A549 treated with RU486 at 1 μM for 4 hours (cell line): ENCODE measurements at places on chromosomes 4 and X. TPM values are rescaled to one million over a fixed set of nuclear protein-coding genes. Genes with fewer than 3 reads are reported as not detected.

NDNF gene
- total RNA-seq: not detected in 5 replicates

GABRG1 gene
- total RNA-seq: not detected in 5 replicates

RTL5 gene
- total RNA-seq: 1.9 to 2.9 TPM (median 2.4 TPM) in 5 replicates

FDCSP gene
- not detected in 5 replicates for total RNA-seq

TMSB15A gene
- total RNA-seq: 0.47 to 1.1 TPM (median 0.97 TPM) in 4 of 5 replicates, not detected in the other

VMA21 gene
- 18.8 to 26.2 TPM (median 22.4 TPM) in 5 replicates for total RNA-seq

FRG2 gene
- 0.05 to 0.09 TPM in 2 of 5 replicates, not detected in the others for total RNA-seq

SMIM31 gene
- 0.05 to 0.07 TPM in 2 of 5 replicates, not detected in the others for total RNA-seq

LINC00632 gene
- total RNA-seq: 1.0 to 3.0 TPM (median 2.3 TPM) in 5 replicates

HERC5 gene
- total RNA-seq: 3.5 to 5.2 TPM (median 4.4 TPM) in 5 replicates

CSAG2 gene
- not detected in 5 replicates for total RNA-seq

ELOVL6 gene
- 20.0 to 27.6 TPM (median 21.1 TPM) in 5 replicates for total RNA-seq

PCDH18 gene
- not detected in 5 replicates for total RNA-seq

NXF2 gene
- not detected in 5 replicates for total RNA-seq

PNMA6A gene
- 3.2 to 5.5 TPM (median 5.1 TPM) in 5 replicates for total RNA-seq

NAP1L3 gene
- 0.30 to 0.67 TPM (median 0.43 TPM) in 5 replicates for total RNA-seq

PPEF2 gene
- total RNA-seq: 0.46 TPM in 1 of 5 replicates, not detected in the others

USP26 gene
- not detected in 5 replicates for total RNA-seq

SYNPO2 gene
- total RNA-seq: 0.96 to 1.5 TPM (median 1.2 TPM) in 5 replicates

MUC7 gene
- total RNA-seq: not detected in 5 replicates

FRMD7 gene
- total RNA-seq: not detected in 5 replicates

TEX11 gene
- total RNA-seq: not detected in 5 replicates

MAGEA12 gene
- total RNA-seq: 0.08 to 0.20 TPM (median 0.13 TPM) in 4 of 5 replicates, not detected in the other

ERCC6L gene
- 9.3 to 15.3 TPM (median 13.5 TPM) in 5 replicates for total RNA-seq

GRIA3 gene
- not detected in 5 replicates for total RNA-seq

AMTN gene
- 0.13 TPM in 1 of 5 replicates, not detected in the others for total RNA-seq

ASB12 gene
- total RNA-seq: not detected in 5 replicates

RTL9 gene
- total RNA-seq: 0.03 to 0.08 TPM (median 0.06 TPM) in 5 replicates

INTS6L gene
- 0.07 to 0.15 TPM (median 0.11 TPM) in 4 of 5 replicates, not detected in the other for total RNA-seq
